GM13977 (cell line): ENCODE measurements at places on chromosomes 2 and 18.

DNA sequence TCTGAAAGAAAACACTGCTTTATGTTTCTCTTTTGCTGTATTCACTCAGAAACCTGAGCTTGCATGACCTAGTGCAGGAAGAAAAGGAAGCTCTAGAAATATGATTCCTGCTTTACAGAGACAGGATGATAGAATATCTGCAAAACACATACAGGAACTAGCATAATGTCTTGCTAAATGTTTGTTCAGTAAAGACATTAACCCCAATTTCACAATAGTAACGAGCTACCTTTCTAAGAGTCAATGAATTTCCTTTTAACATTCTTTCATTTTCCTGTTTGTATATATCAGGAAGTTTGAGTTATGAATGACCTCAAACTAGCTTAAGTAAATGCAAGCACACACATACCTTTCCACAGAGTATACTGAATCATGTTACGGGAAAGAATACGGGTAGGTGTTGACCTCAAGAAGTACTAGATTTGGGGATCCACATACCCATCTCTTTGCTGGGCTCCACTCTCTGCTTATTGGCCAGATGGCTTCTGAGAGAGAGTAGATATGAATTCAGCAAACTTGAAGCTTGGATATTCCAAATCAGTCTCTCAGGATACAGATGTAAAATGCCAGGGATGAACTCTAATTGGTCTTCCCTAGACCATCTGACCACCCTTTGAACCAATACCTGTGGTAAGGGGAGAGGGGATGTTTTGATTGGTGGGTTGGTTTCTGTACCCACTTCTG lies 18.2 kb upstream of the ACSL3 start:
- DNase-seq = no peak

DNA sequence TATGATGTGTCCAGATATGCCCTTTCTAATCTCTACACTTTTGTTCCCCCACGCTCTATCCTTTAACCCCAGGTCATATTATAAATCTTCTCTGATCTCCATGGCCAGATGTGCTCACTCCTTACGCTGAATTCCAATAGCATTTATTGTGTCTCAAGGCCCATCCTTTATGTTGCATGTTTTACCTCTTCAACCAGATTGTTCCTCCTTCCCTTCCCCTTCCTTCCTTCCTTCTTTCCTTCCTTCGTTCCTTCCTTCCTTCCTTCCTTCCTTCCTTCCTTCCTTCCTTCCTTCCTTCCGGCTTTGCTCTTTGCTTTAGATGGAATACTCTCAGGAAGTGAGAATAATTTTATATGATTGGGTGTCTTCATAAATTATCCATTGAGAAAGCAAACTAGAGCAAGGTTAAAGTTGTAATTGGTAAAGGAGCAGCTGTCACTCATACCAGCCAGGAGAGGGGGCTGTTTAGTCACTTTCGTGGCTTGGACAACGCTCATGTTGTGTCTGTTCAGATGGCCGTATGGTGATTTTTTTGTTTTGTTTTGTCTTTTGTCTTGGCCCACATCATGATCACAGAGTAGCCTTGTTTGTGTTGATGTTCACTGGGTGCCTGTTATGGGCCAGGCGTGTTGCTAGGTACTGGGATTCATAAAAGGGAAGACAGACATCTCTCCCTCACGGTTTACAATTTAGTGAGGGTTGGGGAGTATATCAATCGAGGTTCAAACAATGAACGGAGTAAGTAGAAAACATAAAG lies 68.0 kb downstream of the DAW1 start:
- peak; percentile 34 for DNase-seq

DNA sequence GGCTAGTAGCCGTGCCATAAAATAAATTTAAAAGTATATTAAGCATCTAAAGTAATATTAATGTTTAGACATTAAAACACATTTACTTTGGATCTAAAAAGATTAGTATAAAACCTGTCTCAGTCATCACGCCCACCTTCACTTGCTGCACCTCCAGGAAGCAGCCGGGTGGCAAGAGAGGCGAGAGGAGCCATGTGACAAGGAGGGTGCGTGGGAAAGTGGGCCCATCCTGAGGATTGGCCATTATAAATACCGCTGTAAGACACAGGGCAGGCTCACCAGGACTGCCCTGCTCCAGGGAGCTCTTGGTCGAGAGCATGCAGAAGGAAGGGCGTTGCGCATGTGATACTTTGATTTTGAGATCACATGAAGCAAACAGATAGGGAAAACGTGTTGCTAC lies 34.4 kb upstream of the ALKAL2 start:
- no peak for DNase-seq

- DNase-seq = no peak
Observed at GRCh38 chr2:47657886-47658489, 125.0 kb upstream of the MSH6 start.

DNA sequence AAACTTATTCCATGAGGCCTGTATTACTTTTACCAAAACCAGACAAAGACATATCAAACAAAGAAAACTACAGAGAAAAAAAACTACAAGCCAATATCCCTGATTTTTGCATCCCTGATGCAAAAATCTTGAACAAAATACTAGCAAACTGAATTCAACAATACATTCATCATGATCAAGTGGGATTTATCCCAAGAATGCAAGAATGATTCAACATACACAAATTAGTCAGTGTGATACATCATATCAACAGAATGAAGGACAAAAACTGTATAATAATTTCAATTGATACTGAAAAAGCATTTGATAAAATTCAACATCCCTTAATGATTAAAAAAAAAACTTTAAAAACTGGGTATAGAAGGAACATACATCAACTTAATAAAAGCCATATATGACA lies 106.8 kb downstream of the SLC39A10 start:
- no peak for DNase-seq

DNA sequence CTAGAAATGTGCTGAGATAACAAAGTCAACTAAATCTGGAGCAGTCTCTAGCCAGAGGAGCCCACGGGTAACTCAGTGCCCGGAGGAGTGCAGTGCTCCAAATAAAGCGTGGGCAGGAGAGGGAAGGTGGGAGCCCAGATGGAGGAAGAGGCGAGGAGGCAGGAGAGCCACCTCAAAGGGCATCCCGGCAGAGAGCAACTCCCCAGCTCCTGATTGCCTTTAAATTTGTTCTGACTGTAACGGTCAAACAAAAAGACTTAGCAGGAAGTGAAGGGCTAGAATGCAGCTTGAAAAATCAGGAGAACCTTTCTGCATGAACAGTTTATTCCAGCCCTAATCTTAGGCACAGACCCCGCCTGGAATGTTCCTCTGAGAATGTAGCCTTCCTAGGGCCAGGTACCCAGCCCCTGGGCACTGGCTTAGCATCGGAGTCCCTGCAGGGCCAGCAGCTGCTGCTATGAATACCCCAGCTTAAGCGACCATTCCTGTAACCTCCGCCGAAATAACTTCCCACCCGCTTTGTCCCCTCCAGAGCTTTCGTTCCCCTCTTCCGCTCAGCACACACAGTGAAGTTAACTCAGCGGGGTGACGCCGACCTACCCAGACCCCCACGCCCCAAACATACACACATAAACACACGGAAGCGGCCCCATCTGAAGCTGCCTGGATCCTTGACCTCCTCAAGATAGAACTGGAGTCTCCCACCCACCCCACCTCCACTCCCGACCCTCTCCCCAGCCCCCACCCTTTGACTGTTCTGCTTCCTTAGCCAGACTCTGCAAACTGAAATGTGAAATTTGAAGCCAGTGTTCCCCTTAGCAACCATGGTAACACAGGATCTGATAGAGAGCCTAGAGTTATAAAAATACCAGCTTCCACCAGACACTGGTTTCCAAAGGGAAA lies 123.2 kb downstream of the SMAD7 start:
- DNase-seq = no peak
